AG04450 (cell line): ENCODE measurements at places on chromosomes 4 and X.

- DNase-seq, result no peak
Observed at GRCh38 chrX:111483881-111484280, 27.6 kb upstream of the SERTM2 start.

GRCh38 chrX:38061335-38061734 is 55.0 kb downstream of the SYTL5 start:
- no peak for DNase-seq

GRCh38 chr4:85419103-85419502 is 55.8 kb upstream of the ARHGAP24 start:
- no peak for DNase-seq

DNA sequence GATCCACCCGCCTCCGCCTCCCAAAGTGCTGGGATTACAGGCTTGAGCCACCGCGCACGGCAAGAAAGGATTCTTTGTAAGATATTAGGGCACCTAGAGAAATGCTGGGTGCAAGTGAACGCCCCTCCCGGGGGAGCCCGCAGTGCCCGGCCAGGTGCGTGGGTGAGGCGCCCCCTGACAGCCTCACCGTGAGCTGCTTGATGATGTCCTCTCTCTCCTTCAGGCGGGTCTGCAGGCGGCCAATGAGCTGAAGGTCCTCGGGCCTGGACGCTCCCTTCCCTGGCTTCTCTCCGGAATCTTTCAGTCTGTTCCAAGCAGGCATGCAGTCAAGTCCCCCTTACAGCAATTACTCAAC is 21.9 kb downstream of the MED28 start:
- no peak for DNase-seq

DNA sequence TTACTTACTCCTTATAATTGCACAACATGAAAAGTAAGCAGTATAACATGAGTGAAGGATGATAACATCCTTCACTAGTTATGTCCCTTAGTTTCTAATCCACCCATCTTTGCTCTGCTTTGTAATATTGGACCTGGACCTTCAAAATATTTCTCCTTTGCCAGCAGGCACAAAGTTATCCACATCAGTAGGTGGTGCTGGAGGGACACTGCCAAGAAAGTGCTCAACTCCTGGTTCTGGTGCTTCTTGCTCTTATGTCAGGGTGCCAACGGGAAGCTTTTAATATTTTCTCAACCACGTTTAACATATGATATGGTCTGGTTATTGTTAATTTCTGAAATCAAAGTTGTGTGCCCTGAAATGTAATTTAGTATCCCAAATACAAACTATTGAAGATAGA is 49.1 kb downstream of the TMEM165 start:
- DNase-seq, result no peak

DNA sequence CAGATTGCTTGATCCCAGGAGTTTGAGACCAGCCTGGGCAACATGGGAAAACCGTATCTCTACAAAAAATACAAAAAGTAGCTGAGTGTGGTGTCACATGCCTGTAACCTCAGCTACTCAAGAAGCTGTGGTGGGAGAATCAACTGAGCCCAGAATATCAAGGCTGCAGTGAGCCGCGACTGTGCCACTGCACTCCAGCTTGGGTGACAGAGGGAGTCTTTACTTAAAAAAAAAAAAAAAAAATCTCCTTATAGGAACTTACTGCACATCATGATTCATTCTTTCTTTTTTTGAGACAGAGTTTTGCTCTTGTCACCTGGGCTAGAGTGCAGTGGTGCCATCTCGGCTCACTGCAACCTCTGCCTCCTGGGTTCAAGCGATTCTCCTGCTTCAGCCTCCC is 24.3 kb downstream of the UPF3B start:
- DNase-seq, result no peak

DNA sequence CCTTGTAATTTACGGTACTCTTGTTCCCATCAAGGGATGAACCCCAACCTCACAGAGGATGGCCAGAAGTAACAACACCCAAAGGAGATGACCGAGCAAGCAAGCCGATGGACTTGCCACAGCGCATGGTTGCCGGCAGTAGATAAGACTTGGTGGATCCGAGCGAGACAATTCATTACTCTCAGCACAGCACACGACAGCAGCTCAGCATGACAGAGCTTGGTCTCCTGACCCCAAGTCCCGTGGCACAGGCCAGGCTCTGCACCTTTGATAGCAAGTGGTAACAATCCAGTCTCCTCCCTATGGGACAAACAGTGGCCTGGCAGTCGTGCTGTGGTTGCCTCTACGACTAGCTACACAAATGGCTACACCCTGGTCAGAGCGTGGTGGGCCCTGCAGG is 26.3 kb downstream of the RWDD4 start:
- DNase-seq, result no peak

DNA sequence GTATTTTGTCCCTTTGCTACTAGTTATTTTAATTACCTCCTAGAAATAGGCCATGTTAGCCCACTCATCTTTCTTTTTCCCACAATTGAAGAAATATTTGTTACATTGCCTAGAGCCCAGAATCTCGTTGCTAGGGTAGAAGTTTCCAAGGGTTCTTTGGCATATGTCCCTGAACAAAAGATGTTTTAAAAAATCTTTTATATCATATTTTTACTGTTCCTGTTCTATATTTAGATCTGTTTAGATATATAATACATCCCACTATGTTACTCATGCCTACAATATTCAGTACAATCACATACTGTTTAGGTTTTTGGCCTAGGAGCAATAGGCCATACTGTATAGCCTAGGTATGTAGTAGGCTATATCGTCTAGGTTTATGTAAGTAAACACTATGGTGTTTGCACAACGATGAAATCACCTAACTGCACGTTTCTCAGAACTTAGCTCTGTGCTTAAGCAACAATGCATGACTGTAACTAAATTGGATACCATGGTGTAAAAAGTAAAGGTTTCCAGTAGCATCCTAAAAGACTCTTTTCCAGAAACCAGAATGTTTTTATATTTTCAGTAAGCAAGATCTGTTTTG is 236.0 kb upstream of the SLIT2 start:
- peak; percentile 51 for DNase-seq

DNA sequence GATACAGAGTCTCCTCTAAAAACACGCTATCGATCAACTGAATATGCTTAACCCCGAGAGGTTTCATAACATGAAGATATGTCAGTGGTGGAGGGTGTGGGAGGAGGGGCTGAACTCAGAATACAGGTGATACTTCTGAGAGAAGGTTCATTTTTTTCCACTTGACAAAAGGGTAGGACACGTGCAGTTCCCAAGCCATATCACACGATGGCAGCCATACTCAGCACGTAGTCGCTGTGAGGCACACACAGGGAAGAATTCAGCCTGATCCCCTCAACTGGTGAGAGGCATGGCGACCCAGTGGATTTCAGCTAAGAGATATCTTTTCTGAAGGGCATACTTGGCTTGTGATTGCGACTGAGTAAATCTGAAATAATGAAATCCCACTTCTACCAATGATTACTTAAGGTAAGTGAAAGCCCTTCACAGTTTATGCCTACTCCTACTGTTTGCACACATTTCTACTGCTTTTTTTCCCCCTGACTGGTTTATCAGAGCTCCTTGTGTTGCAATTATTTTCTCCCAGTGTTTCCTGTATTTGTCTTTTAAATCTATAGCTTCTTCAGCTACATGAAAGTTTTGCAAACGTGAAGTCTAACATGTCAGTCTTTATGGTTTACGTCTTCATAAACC is 133.1 kb downstream of the CORIN start:
- peak; percentile 7 for DNase-seq

GRCh38 chrX:24920769-24921168 is 95.0 kb downstream of the ARX start:
- DNase-seq, result no peak

DNA sequence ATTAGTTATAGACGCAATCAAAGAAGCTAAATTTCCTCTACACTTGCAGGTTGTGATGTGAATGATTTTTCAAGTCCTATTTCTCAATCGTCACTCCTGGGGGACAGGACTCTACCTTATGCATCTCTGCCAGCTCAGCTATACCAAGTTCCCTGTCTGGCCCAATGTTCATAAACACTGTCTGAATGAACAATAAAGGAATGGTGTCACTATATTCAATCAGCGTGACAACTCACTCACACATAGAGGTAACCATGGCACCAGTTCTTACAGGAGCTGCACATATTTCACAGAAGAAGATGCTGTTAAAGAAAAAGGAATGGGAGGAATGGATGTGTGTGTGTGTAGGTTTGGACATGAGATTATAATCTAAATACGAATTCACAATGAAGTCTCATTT is 280.6 kb downstream of the PPP1R2C start:
- no peak for DNase-seq

GRCh38 chr4:21645776-21646175 is 302.8 kb downstream of the KCNIP4 start:
- DNase-seq, result no peak

- DNase-seq, result peak; percentile 1
Observed at GRCh38 chrX:106481341-106481740, 130.4 kb upstream of the RADX start.

- no peak for DNase-seq
Observed at GRCh38 chrX:21658746-21659145, 616 bp upstream of the KLHL34 start.

- no peak for DNase-seq
Observed at GRCh38 chr4:7104366-7105031, 36.6 kb upstream of the GRPEL1 start.

- DNase-seq, result no peak
Observed at GRCh38 chrX:64571011-64571410, 175.8 kb upstream of the MTMR8 start.

DNA sequence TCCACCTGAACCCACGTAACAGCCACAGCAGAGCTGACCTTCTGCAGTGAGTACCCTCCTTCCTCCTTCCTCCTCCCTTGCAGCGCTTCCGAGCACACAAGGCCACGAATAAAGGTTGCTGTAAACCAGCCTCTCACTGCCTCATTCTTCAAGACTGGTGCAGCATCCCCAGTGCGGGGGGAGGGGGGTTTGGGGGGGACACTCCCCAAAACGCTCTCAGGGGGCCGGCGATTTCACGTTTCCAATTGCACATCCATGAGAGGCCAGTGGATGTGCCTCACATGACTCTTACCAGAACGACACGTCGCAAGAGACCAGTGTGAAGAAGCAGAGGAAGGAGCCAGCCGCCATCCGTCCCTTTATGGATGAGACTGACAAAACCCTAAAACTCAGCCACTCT is 5.2 kb downstream of the DHRSX start:
- DNase-seq, result no peak

GRCh38 chr4:17805580-17806155 is 4.9 kb downstream of the DCAF16 start:
- DNase-seq, result no peak

- no peak for DNase-seq
Observed at GRCh38 chr4:158827543-158827981, 58.7 kb downstream of the FNIP2 start.

DNA sequence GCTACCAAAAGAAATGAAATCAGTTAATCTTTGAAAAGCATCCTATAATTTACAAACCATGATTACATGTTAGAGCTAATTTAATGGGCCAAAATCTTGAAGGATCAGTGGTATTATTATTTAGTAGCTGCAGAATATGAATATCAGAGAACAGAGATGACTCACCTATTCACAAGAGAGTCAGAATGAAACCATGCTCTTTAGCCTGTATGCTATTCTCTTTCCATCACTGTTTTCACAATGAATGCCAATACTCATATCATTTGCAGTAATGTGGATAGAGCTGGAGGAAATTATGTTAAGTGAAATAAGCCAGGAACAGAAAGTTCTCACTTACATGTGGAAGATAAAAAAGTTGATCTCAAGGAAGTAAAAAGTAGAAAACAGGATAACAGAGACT is 414.1 kb downstream of the CENPC start:
- no peak for DNase-seq

DNA sequence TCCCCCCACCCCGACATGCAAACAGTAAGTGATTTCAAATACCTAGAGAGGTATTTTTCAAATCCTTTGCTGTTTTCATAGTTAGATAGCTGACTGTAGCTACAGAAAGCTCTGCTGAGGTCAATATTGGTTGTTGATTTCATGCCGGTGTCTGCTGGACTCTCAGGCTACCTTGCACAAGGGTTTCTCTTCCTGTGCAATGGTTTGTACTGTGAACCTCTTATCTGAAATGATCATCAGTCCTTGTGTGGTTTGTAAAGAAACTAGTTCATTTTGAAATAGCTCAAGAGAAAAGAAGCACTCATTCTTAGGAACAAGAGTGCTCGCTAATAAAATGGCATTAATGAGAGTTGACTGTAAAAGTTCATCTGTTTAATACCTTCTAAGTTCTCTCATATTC is 2.1 kb downstream of the MTM1 start:
- DNase-seq, result no peak

DNA sequence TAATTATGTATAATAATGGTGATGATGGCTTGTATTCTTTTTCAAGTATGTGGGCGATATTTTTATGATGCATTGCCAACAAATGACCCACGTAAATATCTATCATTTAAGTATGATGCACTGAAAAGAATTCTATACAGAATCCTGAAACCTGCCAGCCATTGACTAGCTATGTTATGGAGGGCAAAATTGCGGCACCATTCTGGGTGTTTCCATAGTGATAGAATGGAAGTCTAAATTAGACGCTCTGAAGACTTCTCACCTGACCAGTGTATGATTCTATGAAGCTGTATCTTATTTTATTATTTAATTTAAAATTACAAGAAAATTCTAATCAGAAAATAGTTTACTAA is 677 bp upstream of the CENPC start:
- DNase-seq, result no peak

GRCh38 chrX:153568451-153569011 is 30.4 kb downstream of the CCNQ start:
- no peak for DNase-seq

DNA sequence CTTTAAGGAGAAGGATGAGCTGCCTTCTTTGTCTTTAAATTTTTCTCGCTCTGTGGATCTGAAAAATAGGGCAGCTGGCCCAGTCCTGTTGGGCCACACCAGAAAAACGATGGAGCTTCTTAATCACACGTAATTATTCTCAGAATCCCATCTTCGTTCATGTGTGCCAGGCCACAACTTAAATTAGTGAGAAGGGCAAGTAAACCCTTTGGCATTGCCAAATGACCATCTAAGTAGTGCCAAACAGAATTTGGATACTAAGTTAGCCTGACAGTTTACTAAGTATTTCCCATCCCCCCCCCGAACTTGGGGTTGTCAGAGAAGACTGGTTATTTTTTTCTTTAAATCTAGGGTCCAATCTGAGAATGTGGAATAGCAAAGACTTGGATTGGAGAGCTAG is 62.0 kb downstream of the CASP3 start:
- DNase-seq, result no peak

GRCh38 chrX:110192516-110192915 is 125.4 kb downstream of the AMMECR1 start:
- no peak for DNase-seq

DNA sequence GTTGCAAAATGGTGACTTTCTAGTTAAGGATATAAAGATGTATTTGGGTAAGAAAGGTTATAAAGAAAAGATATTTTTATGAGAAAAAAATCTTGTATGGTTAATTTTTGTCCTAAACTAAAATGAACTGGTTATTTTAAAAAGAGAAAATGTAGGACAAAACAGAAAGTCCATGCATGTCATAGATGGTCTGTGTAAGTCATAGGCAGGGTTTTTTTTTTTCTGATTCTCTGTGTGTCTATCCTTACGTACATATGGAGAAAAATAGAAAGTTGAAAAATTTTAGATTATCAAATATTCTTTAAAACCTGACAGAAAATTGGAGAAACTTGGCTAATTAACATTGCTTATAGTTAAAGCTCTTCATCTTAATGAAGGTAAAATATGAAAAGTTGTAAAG is 493.4 kb downstream of the IQCM start:
- no peak for DNase-seq

- DNase-seq, result no peak
Observed at GRCh38 chr4:61068060-61068459, 132.1 kb upstream of the ADGRL3 start.
